ENCODE measurements at places on chromosomes 13 and 19. TPM values are rescaled to one million over a fixed set of nuclear protein-coding genes. Genes with fewer than 3 reads are reported as not detected.
A peak's percentile ranks its signal among the peaks of the same experiment; 100 is the strongest.

- no peak overlapping the region for H3K4me3 ChIP-seq
- peaks cover 3% of the 10 kb centered on the region for H3K36me3 ChIP-seq
- no peak overlapping the region for H3K27ac ChIP-seq
- no peaks in the 10 kb centered on the region for H3K27me3 ChIP-seq
Observed at GRCh38 chr19:34178274-34178610, 5.9 kb downstream of the LSM14A start.

DNA sequence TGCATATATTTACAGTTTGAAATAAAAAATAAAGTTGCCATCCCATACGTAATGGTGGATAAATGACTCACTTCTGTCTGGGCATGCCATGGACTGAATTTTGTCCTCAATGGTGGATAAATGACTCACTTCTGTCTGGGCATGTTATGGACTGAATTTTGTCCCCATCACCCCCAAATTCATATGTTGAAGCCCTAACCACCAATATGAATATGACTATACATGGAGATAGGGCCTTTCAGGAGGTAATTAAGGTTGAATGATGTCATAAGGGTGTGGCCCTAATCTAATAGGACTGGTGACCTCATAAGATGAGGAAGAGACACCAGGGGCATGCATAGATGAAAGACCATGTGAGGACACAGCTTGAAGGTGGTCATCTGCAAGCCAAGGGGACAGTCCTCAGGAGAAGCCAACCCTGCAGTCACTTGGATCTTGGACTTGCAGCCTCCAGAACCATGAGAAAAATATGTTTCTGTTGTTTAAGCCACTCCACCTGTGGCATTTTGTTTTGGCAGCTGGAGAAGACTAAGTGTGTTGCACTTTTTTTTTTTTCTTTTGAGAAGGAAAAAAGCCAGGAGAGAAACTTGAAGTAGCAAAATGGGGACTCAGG is 41.8 kb downstream of the RFC3 start:
- no peaks in the 10 kb centered on the region for H3K27me3 ChIP-seq
- DNase-seq, result no peak
- no peak overlapping the region for H3K4me3 ChIP-seq
- no peaks in the 10 kb centered on the region for H3K4me1 ChIP-seq
- peaks cover 2% of the 10 kb centered on the region for H3K36me3 ChIP-seq

DNA sequence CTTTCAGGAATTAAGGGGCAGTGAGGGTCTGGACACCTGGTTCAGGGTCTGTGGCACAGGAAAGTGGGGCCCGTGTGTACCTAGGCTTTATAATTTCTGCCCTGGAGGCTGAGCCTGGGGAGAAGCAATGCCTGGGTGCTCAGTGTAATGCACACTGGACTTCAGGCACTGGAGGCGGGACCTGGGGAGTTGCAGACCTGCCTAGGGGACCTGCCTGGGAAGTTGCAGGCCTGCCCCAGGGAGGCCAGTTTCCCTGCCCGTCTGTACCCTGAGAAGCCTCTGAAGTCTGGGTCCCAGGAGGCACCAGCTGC is 2.5 kb upstream of the TMEM59L start:
- peaks cover 54% of the 10 kb centered on the region for H3K27me3 ChIP-seq
- H3K4me3 ChIP-seq, result no peak overlapping the region
- peaks cover 26% of the 10 kb centered on the region for H3K4me1 ChIP-seq
- peaks cover 3% of the 10 kb centered on the region for H3K36me3 ChIP-seq
- no peak overlapping the region for H3K27ac ChIP-seq

- peak overlapping the region; percentile 99 for H3K27ac ChIP-seq
- H3K4me1 ChIP-seq, result peaks cover 64% of the 10 kb centered on the region
- no peaks in the 10 kb centered on the region for H3K27me3 ChIP-seq
Observed at GRCh38 chr19:2491130-2491801, 15.3 kb downstream of the GADD45B start.

GRCh38 chr19:21934131-21934530 is 76.6 kb downstream of the ZNF208 start:
- H3K4me3 ChIP-seq, result no peak overlapping the region
- no peak for DNase-seq
- no peaks in the 10 kb centered on the region for H3K27me3 ChIP-seq
- no peaks in the 10 kb centered on the region for H3K4me1 ChIP-seq
- no peaks in the 10 kb centered on the region for H3K36me3 ChIP-seq

- no peak for DNase-seq
- H3K4me1 ChIP-seq, result no peaks in the 10 kb centered on the region
- peak overlapping the region; percentile 45 for H3K27ac ChIP-seq
- no peak overlapping the region for H3K4me3 ChIP-seq
Observed at GRCh38 chr19:12260861-12261260, 33.8 kb downstream of the ZNF44 start.

- no peak for DNase-seq
- no peak overlapping the region for H3K4me3 ChIP-seq
- H3K4me1 ChIP-seq, result no peaks in the 10 kb centered on the region
- no peaks in the 10 kb centered on the region for H3K36me3 ChIP-seq
Observed at GRCh38 chr19:52518646-52519045, 8.8 kb upstream of the ZNF808 start.

DNA sequence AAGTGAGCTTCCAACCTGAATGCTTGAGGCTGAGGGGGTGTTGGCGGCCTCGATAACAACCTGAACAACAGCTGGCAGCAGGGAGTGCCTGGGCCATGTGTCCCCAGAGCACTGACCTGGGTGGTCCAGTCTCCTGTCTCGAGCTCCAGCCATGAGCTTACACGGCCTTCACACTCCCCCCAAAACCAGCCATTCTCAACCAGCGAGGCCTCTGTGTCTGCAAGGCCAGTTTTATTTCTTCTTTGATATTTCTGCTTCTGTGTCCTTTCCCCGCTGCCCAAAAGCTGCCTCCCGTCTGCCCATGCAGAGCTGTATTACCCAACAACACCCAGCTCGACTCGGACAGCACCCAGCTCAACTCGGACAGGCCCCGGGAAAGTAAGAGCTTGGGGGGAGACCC is 32.5 kb upstream of the TFDP1 start:
- peaks cover 2% of the 10 kb centered on the region for H3K4me1 ChIP-seq
- DNase-seq, result peak; percentile 36
- no peak overlapping the region for H3K27ac ChIP-seq
- no peak overlapping the region for H3K4me3 ChIP-seq
- peaks cover 8% of the 10 kb centered on the region for H3K36me3 ChIP-seq

- H3K27me3 ChIP-seq, result no peaks in the 10 kb centered on the region
- no peak for DNase-seq
- no peaks in the 10 kb centered on the region for H3K36me3 ChIP-seq
- peak overlapping the region; percentile 51 for H3K4me3 ChIP-seq
- H3K27ac ChIP-seq, result peak overlapping the region; percentile 59
- peaks cover 21% of the 10 kb centered on the region for H3K4me1 ChIP-seq
Observed at GRCh38 chr19:45764945-45765701, 3.9 kb downstream of the SIX5 start.

DNA sequence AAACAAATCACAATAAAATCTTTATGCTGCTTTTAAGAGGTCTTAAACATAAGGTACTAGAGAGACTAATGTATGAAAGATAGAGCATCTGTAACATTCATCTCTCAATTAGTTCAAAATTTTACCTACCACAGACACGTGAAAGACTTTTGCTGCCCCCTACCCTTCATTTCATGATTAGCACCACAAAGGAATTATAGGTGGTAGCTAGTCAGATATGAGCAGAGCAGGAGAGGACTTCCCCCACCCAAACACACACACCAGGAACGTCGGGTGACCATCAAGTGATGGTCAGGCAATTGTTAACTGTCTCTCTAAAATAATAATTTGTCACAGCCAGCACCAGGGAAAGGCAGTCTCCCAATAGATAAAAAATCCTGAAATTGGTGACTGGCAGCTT is 1531.7 kb upstream of the SPRY2 start:
- DNase-seq, result no peak
- H3K4me1 ChIP-seq, result no peaks in the 10 kb centered on the region
- no peaks in the 10 kb centered on the region for H3K36me3 ChIP-seq
- H3K27me3 ChIP-seq, result no peaks in the 10 kb centered on the region
- H3K27ac ChIP-seq, result no peak overlapping the region

- no peak within 1 kb of the TSS for H3K27ac ChIP-seq
- H3K27me3 ChIP-seq, result no peaks in the 10 kb centered on the region
- no peaks in the 10 kb centered on the region for H3K4me1 ChIP-seq
- no peak within 1 kb of the TSS for H3K4me3 ChIP-seq
- DNase-seq, result peak; percentile 60
- H3K36me3 ChIP-seq, result no peaks in the 10 kb centered on the region
Observed at GRCh38 chr19:32869369-32869965, at the start of gene SLC7A9. TSS of gene SLC7A9 (minus strand) at chr19:32869767. CDS start at chr19:32868534, 1,233 bp downstream.

GRCh38 chr13:40992678-40993518 is 26.2 kb downstream of the ELF1 start:
- H3K27me3 ChIP-seq, result no peaks in the 10 kb centered on the region
- H3K4me1 ChIP-seq, result peaks cover 19% of the 10 kb centered on the region
- H3K36me3 ChIP-seq, result peaks cover 3% of the 10 kb centered on the region
- peak overlapping the region; percentile 64 for H3K27ac ChIP-seq
- no peak for DNase-seq

DNA sequence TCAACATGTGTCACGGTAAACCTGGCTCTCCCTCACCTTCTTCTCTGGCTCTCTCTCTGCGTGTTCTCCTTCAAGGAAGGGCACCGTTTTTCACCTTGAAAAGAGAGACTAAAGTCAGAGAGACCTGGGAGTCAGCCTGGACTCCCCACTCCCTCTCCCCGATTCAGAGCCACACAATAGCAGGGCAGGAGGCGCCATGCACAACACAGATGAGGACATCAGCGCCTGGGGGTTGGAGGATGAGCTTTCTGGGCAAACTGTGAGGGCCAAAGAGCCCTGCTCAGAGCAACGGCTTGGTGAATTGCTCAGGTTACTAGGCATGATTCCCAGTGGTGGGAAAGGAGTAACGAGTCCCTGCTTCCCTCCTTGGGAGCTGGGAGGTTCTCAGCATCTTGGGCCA is 32.3 kb downstream of the HSPH1 start:
- no peak for DNase-seq
- H3K4me1 ChIP-seq, result no peaks in the 10 kb centered on the region
- no peak overlapping the region for H3K27ac ChIP-seq
- H3K27me3 ChIP-seq, result peaks cover 20% of the 10 kb centered on the region

GRCh38 chr13:113628291-113629270 is 29.4 kb downstream of the ATP4B start:
- H3K4me1 ChIP-seq, result peaks cover 14% of the 10 kb centered on the region
- no peak overlapping the region for H3K4me3 ChIP-seq
- no peaks in the 10 kb centered on the region for H3K27me3 ChIP-seq
- peak; percentile 74 for DNase-seq

GRCh38 chr13:106213028-106213757 is 322.3 kb downstream of the EFNB2 start:
- no peaks in the 10 kb centered on the region for H3K36me3 ChIP-seq
- DNase-seq, result no peak
- H3K27me3 ChIP-seq, result no peaks in the 10 kb centered on the region
- H3K4me3 ChIP-seq, result no peak overlapping the region
- no peak overlapping the region for H3K27ac ChIP-seq

DNA sequence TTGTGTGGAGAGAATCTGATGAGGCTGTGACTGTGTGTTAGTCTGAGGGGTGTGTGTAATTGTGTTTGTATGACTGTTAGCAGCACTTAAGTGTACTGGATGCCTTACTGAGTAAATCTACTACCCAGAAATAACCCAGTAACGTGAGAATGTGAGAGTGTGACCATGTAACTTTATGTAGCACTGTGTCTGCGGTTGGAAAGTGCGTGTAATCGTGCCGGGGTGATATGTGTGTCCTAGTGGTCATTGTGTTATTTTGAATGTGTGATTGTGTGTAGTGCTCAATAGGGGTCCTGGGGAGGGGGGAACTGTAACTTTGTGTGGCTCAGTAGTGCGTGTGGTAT is 550 bp downstream of the ZNF383 start:
- H3K27me3 ChIP-seq, result no peaks in the 10 kb centered on the region
- H3K4me1 ChIP-seq, result peaks cover 26% of the 10 kb centered on the region
- H3K36me3 ChIP-seq, result peaks cover 17% of the 10 kb centered on the region
- peak overlapping the region; percentile 87 for H3K4me3 ChIP-seq

The LENG9 gene
- total RNA-seq, result 10.2 TPM

The LGALS4 gene
- total RNA-seq, result not detected

The DZIP1 gene
- 42.4 TPM for total RNA-seq

The CLIP3 gene
- 53.8 TPM for total RNA-seq

The STK11 gene
- total RNA-seq, result 42.3 TPM

The PSG6 gene
- total RNA-seq, result not detected

The NLRP9 gene
- total RNA-seq, result not detected

The STOML3 gene
- not detected for total RNA-seq

The IZUMO2 gene
- total RNA-seq, result not detected
